Fibroblast of the aortic adventitia (primary cell): ENCODE measurements at places on chromosomes 7 and 10. TPM values are rescaled to one million over a fixed set of nuclear protein-coding genes. Genes with fewer than 3 reads are reported as not detected.

DNA sequence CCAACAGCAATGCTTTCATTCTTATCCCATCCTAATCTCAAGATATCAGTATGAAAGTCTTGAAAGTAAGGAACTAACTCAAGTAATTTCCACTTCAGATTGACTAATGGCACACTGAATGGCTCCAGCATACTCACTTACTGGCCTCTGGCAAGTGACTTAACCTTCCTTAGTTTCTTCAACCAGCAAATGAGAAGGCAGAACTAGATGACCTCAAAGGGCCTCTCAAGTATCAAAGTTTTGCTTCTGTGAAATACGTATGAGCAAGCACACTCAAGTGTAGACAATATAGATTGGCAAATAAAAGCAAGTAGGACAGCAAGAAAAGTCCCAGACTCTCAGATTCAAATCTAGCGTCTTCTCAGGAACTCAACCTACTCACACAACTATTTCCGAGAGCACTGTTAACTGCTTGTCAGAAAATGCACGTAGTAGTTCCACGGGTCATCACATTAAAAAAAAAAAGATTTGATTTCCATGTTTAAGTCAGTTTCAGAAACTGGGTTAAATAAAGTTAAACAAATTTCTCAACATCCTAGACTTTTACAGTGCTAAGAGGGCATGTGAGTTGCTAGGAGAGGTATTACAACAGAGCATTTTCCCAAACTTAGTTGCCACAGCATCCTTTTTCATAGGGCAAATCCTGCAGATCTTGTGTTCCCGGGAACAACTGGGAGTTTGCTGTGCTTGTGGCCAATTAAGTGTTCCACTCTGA lies 276.9 kb upstream of the KLF14 start:
- peak; percentile 65 for DNase-seq

RBAK gene
- 9.1 and 10.2 TPM in 2 replicates for total RNA-seq

CYP3A7 gene
- total RNA-seq, result 0.74 TPM in 1 of 2 replicates, not detected in the other

- DNase-seq, result no peak
Observed at GRCh38 chr7:11758627-11759111, 73.3 kb downstream of the THSD7A start.

PNLIPRP2 gene
- total RNA-seq, result not detected in 2 replicates

DNA sequence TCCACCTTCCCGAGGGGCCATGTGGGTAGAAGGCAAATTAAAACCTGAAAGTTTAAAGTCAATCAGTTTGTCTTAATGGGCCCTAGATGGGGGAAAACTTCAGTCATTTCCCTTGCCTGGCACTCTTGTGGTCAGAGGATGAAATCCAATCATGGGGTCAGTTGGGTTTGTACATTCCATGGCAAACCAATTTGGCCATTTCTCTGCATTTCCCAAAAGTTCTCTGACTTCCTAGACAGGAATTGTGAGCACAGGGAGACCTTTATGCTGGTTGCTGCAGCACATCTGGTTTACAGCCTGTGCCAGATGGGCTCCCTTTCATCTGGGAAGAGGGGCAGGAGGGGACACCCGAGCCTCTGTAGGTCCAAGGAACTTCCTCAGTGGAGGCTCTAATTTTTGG lies 113.0 kb downstream of the CYP26A1 start:
- no peak for DNase-seq

GRCh38 chr10:68900427-68901104 lies 549 bp upstream of the DDX50 start:
- no peak for DNase-seq

- DNase-seq, result no peak
Observed at GRCh38 chr10:17022466-17022825, 107.2 kb downstream of the CUBN start.

GRCh38 chr10:34049887-34050286 lies 715.4 kb upstream of the NRP1 start:
- DNase-seq, result no peak
